SHP77 (cell line): ENCODE measurements at places on chromosomes 5 and 9.
A peak's percentile ranks its signal among the peaks of the same experiment; 100 is the strongest.

DNA sequence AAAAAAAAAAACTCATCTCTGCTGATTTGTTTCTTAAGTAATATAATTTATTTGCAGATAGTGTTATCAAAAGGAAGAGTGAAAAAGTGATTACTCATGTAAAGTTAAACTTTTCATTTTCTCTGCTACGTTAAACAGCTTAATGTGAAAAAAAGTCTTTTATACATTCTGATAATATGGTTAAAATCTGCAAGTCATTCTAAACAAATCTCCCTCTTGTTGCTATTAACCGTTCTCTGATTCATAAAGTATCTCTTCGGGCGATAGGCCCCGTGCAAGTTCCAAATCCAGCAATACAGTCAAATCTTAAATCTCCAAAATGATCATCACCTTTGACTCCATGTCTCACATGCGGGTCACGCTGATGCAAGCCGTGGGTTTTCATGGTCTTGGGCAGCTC, 732.0 kb downstream of the TAF11L14 start:
- no peak for DNase-seq

DNA sequence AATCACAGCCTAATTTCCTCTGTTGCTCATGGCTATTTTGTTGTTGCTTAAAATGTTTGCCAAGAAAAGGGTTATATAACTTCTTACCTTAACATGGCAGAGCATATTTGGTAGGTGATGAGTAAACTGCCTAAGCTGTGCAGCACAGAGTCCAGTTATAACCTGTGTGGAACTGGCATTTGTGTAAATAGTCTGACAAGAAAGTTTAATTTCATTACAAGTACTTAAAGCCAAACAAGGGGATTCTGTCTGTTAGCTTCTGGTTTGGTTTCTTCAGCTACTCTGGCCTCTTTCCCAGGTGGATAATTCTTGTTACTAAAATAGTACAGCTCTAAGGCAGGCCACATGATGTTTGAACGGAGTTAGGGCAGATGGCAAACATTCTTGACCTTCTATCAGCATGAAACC, 72.2 kb downstream of the PTCD2 start:
- no peak for DNase-seq

DNA sequence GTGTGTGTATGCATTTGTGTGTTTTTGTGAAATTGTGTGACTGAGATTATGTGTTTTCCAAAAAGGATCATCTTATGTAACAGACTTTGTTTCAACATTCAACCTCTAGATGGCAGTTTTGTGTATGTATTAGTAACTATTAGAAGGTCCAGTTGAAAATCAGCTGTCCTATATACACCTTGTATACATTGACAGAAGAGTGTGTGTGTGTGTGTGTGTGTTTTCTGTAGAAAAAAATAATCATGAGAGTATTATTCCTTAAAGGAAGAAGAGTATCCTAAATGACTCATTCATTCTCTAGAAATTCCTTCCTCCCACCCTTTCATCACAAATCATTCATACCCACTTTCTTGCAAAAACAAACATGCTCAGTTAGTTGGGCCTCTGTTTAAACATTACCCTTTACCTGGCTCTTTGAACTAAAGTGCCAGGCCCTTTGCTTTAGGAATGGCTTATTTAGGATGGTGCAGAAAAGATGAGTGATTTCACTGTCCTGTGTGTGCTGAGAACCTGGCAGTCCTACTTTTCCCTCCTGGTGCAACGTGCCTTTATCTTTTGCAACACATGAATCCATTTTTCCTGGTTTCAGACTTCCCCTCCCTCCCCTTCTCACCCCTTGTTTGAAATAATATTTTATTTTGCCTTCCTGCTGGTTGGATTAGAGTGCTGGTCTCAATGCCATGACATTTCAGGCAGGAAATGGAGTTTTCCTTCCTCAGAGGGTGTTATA, 152.2 kb downstream of the ARHGAP26 start:
- DNase-seq, result peak; percentile 70

DNA sequence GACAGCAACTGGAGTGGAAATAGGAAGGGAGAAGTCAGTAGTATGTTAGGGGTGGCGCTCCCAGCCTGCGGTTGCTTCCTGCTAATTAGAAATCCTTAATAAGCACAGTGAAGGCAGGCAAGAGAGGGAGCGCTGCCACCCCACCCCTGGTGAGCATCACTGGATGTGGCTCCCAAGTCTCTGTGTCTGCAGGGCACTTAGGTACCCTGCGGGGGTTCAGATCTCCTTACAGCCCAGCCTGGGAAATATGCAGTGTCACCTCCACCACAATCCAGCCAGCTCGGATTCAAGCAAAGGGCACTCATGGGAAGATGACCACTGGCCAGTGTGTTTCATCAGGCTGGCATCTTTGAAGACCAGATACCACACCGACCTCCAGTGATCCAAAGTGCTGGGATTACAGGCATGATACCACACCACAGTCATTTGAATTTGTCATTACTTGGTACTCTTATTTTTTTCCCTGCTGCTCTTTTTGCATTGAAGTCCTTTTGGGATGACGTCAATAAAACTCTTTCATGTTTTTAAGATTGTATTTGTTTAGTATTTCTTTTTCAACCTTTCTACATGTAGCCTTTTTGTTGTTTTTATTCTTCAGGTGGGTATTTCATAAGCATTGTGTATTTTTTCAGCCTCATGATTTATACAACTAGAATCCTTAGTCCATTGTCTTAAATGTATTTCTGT, 90.1 kb downstream of the ANKRD18B start:
- no peak for DNase-seq

DNA sequence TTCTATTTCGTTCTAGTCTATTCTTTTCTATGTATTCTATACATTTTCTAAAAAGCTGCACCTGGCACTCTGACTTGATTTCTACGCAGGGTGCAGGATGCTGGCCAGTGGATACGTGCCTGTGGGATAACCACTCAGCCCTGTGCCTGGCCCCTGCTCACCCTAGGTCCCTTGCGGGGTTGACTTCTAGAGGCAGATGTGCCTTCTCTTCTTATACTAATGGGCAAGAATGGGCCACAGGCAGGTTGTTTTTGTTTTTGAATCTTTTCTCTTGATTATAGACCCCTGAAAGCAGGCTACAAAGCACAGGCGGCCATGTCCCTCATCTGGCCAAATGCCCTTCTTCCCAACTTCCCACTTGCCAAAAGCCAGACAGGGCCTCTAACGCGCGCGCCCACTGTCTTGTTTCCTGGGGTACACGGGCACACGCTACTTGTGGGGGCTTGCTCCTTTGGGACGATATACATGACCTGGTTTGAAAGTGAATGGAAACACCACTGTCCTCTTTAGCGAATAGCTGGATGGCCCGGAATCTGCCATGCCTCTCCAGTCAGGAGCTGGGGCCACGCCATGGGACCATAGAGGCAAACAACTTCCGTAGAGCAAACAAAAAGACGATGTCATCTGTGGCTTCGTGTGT, 162.7 kb upstream of the IRX2 start:
- DNase-seq, result no peak

- DNase-seq, result peak; percentile 11
Observed at GRCh38 chr5:132225165-132226032, 2.3 kb downstream of the P4HA2 start.

GRCh38 chr5:159887050-159887449, 29.2 kb upstream of the ADRA1B start:
- no peak for DNase-seq
